Caco-2 (cell line): ENCODE measurements at places on chromosomes 4 and X. TPM values are rescaled to one million over a fixed set of nuclear protein-coding genes. Genes with fewer than 3 reads are reported as not detected.

DNA sequence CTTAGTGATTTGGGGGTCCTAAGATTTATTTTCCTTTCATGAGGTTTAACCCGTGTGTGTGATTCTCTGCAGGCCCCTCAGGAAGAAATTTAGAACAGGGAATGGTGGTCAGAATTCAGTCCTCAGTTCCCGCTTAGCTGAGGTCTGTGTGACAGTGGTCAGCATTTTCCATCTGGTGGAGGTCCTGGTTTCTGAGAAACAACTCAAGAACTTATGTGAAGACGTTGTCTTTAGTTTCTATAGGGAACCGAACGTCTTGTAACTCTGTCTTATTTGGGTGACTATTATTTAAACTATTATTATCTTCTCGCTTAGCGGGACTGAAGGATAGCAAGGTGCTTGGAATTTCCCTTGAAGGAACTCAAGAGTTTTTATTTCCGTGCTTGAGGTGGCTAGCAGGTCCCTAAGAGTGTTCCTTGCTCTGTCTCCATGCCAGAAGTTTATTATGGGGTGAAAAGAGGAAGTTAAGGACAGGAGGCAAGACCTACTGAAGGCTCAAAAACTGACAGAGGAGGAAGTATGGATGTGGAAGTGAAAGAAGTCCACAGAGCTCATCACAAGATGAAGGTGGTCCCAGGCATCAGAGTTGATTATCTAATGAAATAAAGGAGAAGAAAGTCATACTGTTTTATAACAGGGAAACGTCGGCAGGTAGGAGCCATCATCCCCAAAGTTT, 9.4 kb downstream of the MGST2 start:
- DNase-seq: no peak

DNA sequence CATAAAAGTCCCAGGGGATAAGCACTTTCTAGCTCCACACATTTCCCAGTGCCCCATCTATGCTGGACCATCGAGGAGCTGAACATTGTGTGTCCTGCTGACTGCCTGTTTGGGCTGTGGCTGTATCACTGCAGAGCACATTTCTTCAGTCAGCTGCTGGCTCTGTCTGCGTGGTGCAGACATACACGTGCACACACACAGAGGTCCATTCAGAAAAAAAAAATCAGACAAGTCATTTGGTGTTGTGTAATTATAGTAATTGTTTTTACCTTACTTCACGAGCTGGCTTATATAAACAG, 1.1 kb upstream of the PDLIM3 start:
- no peak for DNase-seq

DNA sequence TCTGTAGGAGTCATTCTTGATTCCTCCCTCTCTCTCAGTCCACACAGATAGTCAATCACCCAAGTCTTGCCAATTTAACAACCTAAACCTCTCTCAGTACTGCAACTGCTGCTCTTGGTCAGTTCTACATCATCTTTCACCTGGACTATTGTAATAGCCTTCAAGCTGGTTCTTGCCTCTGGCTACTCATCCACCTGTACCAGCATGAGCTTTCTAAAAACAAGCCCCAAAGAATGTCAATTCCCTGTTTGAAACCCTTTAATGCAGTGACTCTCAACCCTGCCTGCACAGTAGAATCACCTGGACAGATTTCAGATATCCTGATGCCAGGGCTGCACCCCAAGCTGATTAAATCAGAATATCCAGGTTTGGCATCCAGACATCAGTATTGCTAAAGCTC, 48.3 kb downstream of the VGLL1 start:
- DNase-seq: no peak

- DNase-seq: no peak
Measured at GRCh38 chr4:142331646-142332045, 514.5 kb downstream of the INPP4B start.

- DNase-seq: peak; percentile 30
Measured at GRCh38 chr4:8719421-8719820, 126.9 kb downstream of the CPZ start.

DNA sequence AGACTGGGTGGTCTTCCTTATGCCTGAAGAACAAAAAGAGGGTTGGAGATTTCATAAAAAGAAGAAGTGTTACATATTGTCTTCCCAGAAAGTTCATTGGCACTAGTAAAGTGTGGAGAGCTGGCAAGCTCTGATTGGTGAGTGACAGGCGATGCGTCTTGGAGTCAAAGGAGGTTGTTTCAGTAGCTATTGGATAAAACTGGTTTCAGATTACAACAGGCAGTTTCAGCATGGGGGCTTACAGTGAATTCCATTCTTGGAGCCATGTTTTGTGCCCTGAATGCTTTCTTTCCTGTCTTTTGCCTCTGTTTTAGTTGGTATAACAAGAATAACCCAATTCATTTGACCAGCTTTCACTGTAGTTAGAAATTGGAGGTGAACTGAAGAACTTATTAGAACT, 750.5 kb downstream of the ADGRL3 start:
- DNase-seq: no peak

DNA sequence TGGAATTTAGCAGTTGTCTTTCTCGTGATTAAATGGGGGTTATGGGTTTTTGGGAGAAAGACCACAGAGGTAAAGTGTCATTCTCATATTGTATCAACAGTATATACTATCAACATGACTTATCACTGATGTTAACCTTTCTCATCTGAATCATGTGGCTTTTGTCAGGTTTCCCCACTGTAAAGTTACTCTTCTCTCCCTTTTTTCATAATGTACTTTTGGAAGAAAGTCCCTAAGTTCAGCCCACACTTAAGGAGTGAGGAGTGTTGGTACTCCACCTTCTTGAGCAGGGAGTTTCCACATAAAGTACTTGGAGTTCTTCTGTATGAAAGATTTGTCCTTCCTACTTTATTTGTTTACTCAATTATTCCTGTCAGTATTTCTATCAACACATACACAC, 169.9 kb downstream of the ZNF330 start:
- DNase-seq: no peak

GRCh38 chr4:54215379-54216077, 13.6 kb upstream of the PDGFRA start:
- peak; percentile 67 for DNase-seq

- peak; percentile 49 for DNase-seq
Measured at GRCh38 chr4:75995727-75996126, 5.0 kb upstream of the SDAD1 start.

- DNase-seq: no peak
Measured at GRCh38 chr4:87523307-87523706, 5.9 kb downstream of the SPARCL1 start.

DNA sequence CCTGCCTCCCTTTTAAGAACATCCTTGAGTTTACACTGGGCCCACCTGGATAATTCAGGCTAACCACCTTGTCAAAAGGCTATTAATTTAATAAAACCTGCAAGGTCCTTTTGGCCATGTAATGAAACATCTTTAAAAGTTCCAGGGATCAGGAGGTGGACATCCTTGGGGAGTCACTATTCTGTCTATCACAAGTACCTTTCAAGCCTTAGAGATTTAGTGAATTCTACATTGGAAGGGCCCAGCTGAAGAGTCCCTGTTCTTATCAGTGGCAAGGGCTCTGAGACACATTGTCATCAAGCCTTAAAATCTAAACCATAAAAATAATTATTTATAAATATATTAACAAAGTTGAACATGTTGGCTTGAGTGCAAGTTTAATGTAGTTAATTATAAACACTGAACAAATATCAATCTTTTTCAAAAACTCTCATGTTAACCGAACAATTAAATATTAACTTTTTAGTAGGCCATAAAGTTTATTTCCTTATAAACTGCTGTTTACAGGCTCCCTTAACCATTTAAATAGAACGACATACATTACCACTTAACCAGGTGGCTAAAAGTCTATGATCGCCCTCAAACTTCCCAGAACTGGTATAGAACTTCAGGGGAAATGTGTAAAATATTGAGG, 104.4 kb upstream of the CBR4 start:
- DNase-seq: no peak

- DNase-seq: no peak
Measured at GRCh38 chr4:111136967-111137366, 514.1 kb upstream of the PITX2 start.

The TMSB15B gene
- total RNA-seq: 17.7 and 20.4 TPM in 2 replicates

The UGT8 gene
- 11.9 and 14.8 TPM in 2 replicates for total RNA-seq

The CENPI gene
- 19.8 and 21.1 TPM in 2 replicates for total RNA-seq

The C4orf50 gene
- total RNA-seq: not detected in 2 replicates

The MEPE gene
- not detected in 2 replicates for total RNA-seq

The HSFX3 gene
- total RNA-seq: not detected in 2 replicates

The DACH2 gene
- not detected in 2 replicates for total RNA-seq
